ENCODE measurements at places on chromosomes 2 and 18.

DNA sequence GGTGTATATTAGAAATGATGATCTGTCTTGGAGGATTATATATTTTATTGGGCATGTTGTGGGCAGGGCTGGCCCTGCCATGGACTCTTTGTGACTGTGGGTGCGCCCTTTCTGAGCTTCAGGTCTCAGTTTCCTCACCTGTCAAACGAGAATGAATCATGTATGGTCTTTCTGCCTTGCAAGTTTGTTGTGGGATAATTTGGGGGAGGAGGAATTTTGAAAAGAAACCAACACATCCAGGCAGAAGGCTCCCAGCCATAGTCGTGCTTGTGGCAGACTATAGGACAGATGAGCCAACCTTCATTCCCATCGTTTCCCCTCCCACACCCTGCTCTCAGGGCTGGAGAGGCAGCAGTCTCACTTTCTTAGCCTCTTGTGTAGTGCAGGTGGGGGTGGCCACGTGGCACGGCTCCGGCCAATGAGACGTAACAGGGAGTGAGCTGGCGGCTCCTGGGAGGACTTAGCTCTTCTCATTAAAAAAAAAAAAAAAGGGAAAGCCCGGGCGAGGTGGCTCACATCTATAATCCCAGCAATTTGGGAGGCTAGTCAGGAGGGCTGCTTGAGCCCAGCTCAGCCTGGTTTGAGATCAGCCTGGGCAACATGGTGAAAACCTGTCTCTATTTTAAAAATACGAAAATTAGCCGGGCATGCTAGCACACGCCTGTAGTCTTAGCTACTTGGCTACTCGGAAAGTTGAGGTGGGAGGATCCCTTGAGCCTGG lies 63.1 kb downstream of the RHOB start:
- DNase-seq, result no peak

GRCh38 chr2:162327134-162327769 lies 8.8 kb upstream of the IFIH1 start:
- DNase-seq, result no peak

DNA sequence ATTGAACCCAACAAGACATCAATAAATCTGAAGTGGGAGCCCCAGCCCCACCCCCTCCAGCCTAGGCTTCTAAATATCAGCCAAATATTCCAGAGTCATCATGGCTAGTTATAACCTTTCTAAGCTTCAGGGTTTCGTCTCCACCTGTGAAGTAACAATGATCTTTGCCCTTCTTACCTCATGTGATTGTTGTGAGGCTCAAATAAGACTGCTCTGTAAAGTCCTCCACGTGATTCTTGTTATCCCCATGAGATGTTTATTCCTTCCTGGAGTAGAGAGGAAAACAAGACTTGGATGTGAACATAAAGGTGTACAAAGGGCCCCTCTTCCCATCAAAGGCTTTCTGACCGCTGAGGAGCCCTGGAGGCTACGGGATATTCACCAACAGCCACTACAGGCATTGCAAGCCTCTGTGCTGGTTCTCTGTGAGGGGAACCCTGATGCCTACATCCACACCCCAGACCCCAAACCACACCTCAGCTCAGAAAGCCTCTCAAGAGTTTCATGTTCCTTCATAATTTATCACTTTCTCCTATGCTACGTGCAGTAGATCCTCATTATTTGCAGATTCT lies 20.1 kb upstream of the REEP1 start:
- DNase-seq, result no peak

DNA sequence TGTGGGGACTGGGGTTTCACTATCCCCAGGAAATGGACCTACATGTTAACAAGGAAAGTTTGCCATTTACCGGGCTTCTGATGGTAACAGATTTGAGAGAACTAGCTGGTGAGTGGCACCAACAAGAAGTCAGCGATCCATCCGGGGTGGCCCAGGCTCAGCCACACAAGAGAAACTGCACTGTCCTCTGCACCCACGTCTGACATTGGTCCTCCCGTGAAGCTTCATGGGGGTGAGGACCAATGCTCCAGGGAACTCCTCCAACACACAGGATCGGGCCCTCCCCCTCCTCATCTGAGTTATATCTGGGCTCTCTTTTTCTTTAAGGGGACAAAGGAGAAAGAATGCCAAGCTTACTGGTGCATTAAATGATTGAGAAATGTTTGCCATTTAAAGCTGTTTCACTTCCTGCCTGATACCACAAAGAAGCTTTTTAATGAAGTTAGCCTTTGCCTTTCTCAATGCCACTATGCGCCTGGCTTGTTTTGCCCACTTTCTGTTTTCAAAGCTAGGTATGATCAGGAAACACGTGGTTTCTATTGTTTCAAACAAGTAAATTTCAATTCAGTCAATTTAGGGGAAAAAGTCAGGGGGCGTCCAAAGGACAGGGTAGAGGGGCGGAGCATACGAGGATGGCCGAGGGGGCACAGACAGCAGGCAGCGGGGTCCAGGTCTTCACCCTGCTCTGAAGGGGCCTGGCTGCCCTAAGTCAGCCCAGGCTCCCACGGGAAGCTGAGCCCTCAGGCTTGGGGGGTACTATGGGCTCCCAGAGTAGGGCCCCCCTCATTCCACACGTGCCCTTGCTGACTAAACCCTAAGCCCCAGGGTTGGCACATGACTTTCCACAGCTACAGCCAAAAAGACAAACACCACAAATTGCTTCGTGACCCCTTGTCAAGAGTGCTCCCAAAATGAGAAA lies 204.0 kb upstream of the ID2 start:
- peak; percentile 69 for DNase-seq

GRCh38 chr18:75635096-75635495 lies 207.6 kb upstream of the SMIM21 start:
- DNase-seq, result no peak

GRCh38 chr2:79529636-79530035 lies 16.8 kb downstream of the CTNNA2 start:
- no peak for DNase-seq

Data from CD14-positive monocyte (primary cell).